ENCODE measurements at places on chromosomes 12 and 14.

DNA sequence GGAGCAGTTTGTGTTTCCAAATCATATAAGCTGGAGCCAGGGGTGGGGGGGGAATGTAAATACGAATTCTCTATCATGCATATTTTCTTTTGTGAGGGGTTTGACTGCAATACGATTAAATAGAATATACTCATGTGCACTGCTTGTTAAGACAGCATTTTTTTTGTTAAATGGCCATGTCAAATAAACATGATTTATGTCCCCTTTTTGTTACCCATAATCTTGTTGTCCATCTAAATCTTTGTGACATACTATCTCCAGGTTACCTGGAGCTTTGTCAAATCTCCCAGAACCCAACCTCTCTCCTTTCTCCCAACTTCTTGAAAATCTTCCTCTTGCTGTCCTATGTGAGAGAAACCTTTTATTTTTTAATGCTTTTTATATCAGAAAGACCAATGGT lies 233.1 kb downstream of the SLC25A21 start:
- no peak for DNase-seq

DNA sequence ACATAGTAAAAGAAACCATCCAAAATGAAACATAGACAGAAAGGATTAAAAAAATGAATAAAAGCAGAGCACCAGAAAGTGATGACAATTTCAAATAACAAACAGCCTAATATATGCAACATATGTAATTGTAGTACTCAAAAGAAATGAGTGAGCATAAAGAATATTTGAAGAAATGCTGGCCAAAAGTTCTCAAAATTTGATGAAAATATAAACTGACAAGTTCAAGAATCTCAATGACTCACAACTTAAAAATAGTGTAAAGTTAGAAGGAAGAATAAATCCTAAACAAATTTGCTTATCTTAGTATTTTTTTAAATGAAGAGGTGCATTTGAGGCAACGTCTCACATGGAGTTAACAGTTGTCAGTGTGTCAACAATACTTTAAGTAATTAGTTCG lies 498.9 kb downstream of the SLC6A15 start:
- DNase-seq, result no peak

DNA sequence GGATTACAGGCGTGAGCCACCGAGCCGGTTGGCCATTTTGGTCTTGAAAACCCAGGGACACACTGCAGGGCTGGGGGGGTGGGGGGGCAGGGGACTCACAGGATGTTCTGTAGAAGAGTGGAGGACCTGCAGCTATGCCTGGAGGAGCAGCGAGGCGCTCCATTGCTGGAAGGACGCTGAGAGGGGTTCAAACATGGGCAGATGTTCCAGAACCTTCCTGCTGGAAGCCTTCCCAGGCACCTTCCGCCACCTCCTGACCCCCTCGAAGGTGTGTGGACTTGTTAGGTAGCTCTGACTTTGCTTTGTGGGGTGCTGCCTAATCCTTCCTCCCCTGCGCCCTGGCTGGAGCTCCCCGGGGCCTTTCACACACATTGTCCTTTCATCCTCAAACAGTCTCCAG lies 19.6 kb upstream of the PPP1R13B start:
- no peak for DNase-seq

DNA sequence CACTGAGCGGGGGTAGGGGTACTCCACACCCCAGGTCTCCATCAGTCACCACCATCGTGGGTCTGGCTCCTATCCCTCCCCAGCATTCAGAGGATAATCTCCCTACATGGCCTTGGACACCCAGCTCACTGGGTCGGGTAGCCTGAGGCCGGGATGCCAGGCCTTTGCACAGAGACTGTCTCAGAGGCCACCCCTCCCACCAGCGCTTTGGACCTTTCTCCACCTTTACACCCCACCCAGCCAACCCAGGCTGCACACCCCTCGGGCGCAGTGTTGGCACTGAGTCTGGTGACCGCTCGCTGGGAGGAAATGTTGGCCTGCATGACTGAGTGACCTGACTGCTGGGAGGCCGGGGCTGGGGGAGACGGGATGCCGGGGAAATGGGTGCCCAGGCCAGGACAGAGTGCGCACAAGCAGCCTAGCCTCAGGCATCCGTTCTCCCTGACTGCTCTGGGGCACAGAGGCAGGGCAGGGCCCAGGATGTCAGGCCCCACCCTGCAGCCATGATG lies 10.6 kb upstream of the LBHD2 start:
- DNase-seq, result no peak

DNA sequence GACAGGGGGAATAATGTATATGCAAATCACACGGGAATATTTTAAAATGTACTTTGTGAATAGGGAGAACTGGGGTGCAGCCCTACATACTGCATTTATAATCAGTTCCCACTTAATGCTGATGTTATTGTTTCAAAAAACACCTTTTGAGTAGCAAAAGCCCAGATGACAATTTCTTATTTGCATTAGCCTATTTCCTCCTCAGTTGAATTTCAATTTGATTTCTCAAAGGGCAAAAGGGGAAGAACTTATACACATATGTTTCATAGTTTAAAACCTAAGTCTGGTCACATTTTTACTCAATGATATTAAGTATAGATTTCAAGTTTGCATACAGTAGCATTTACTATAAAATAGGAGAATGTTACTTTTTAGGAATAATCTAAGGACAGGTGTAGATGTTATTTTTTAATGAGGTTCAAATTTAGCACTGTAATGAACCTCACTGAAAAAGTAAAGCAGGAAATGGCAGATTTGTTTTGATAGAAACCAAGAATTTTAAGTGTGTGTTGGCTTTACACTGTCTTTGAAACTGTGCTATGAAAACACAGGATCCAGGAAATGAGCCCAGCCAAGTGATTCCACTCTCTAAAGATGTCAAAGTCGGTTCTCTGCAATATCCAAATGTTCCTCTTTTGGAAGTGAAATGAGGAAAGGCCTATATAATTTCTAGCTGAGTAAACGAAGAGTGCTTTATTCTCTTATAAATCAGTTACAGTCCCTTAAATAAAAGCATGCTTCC lies 367.4 kb downstream of the BTG1 start:
- no peak for DNase-seq

DNA sequence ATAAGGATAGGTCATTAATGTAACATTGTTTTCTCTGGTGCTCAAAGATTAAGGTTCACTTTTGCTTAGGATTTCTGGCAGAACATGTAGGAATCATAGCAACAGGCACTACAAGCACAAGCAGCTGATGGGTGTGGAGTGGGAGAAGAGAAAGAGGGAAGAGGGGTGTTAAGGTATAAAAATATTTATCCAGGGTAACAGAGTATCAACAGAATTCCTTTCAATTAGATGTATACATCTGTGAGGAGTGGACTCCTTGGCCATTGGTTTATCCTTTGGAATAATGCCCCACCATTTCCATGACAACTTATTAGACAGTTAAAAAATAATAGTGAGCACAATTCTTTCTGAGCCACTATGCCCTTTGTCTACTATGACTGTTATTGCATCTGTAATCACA lies 388.3 kb upstream of the DDHD1 start:
- DNase-seq, result no peak

DNA sequence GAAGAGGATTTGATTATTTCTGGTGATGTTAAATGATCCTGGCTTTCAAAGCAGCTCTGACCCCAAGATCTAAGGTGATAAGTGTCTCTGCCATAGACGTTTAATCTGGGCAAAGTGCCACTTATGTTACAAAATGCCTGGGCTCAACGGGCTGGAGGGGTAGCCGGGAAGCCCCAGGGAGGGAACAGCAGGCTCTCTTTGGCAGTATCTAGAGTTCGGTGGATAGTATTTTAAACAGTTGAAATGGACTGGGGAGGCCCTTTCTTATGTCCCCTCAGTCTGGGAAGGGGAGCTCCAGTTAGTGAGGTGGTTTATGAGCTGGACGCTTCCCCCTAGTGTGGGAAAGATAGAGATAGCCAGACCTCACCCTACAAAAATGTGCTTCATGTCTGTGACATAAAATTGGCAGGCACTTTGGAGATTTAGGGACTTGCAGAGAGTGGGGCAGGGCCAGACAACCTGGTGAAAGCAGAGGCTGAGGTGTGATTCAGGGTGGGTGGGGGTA lies 5.5 kb upstream of the HOXC11 start:
- DNase-seq, result no peak

DNA sequence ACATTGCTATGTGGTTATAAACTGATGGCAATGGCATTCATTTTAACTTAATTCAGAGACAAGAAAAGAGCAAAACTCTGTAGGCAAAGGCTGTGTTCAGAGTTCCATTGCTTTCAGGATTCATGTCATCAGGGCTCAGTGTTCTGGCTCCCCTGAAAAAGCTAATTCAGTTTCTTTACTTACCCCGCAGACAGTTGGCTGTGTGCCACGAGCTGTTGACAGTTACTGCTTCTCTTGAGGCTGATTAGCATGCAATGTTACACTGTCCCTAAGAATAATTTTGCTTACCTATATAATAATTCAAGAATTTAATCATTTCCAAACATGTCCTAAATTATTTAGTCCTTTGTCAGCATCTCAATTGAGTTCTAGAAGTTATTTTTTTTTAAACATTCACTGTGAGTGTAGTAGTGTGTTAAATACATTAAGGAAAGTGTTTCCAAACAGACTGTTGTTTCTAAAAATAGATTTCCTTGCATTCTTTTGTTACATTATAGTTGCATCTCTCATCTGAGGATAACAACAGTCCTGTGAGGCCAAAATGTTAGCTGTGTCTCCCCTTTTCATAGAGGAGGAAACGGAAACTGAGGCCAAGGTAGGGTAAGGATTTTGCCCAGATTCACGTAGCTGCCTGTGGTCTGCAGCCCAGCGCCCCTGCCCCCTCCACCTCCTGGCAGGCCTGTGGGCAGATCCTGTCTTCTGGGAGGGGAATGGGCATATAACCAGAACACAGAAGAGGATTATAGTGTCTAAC lies 98.6 kb downstream of the PELI2 start:
- no peak for DNase-seq

Measured in stimulated activated CD4-positive, alpha-beta T cell treated with anti-CD3 and anti-CD28 coated beads, Interleukin-12 subunit alpha, Interleukin-12 subunit beta, amount 100 ng/mL, for 24 hours (primary cell).